ENCODE measurements at places on chromosomes 16 and 17.

DNA sequence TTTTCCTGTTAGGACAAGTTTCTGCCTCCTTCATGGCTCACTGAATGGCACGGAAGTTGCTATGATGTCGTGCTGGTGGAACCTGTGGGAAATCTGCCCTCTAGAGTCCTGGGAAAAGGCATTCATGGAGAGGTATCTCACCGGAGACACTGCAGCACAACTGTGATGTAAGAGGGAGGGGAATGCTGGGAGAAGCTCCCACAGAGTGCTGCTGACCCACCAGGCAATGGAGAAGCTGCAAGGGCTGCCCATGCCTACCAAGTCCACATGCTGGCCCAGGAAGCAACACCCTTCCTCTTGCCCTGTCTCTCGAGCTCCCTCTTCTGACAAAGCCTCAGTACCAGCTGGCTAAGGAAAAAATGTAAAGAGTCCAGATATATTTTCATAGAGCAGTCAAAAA lies 45.2 kb upstream of the SLC5A11 start:
- no peak for DNase-seq

DNA sequence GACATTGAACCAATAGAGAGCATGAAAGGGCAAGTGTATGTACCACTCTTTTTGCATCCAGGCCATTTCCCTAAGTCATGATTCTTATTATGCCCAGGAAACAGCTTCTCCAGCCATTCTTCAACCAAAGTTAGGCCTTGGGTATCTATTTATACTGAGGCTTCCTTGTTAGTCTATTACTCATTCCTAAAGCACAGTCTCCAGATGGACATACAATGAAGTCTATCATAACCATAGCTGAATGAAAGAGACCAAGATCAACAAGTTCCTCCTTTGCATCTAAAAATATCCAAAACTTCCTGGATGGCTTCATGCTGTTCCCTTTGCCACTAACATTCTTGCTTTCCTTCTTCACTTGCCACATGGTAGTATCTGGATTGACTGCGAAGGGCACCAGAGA lies 265.9 kb downstream of the CDH8 start:
- DNase-seq, result no peak

DNA sequence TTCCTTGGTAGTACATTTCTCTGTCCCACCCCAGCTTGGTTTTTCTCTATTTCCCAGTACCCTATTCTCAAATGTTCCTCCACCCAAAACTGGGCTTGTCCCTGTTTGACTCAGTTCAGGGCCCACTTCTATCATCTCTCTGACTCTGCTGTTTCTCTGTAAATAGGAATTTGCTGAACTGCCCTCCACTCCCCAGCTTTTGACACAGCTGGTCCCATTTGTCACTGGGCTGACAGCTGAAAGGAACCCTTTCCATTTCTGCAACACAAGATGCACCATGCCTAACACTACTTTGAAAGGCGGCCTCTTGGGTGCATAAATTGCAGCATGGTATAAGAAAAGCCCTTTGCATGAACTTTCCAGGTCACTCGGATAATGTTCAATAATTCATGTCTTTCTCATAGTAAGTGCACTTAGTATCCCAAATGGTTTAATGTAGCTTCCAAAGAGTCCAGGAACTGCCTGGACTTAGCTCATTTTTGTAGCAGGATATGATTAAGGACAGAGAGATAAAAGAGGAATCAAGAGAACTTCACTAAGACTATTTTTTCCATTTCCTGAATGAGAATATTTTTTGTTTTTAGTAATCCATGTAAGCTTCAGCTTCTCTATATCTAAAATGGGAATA lies 256.7 kb downstream of the CDH11 start:
- no peak for DNase-seq

DNA sequence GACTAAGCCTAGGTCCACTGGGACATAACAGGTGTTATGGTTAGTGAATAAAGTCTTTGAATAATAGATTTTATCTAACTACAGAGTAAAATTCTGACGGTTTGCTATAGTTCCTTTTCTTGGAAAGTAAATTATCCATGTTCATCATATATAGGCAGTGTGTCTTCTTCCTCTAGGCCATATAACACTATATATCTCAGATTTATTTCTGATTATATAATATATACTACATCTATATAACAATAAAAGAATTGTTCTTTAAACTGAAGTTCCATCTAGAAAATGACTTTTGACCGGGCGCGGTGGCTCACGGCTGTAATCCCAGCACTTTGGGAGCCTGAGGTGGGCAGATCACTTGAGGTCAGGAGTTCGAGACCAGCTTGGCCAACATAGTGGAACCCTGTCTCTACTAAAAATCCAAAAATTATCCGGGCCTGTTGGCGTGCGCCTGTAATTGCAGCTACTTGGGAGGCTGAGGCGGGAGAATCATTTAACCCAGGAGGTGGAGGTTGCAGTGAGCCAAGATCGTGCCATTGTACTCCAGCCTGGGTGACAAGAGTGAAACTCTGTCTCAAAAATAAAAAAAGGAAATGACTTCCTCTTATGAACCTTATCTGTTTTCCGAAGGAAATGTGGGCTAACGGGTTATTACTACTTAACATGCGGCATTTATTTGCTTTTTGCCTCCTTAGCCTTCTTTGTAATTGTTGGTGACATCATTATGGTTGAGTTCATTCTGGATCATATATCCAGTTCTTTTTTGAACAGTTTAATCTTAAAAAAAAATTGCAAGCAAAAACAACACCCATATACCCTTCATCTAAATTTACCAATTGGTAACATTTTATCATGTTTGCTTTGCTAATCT lies 29.2 kb downstream of the NOL11 start:
- no peak for DNase-seq

DNA sequence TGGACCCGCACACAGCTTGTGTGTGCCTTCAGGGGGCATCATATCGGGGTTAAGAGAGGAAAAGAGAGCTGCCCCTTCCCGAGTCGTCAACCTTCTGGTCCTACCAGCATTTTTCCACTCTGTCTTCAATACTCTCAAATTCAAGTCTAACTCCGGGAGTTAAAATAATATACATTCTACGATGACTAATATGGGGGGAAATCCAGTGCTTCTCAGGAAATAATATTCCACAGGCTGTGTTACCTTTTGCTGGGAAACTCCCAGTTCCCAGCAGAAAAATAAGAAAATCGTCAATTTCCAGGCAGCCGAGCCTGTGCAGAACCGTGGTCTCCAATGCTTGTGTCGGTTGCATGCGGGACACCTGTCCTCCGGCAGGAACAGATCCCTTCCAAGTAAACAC lies 105.0 kb upstream of the FOXF1 start:
- DNase-seq, result no peak

GRCh38 chr16:81809567-81809966 lies 30.5 kb downstream of the PLCG2 start:
- no peak for DNase-seq

GRCh38 chr16:49749816-49750215 lies 106.1 kb downstream of the ZNF423 start:
- no peak for DNase-seq

- no peak for DNase-seq
Measured at GRCh38 chr17:43664096-43664495, 2.4 kb upstream of the MEOX1 start.

GRCh38 chr16:16833165-16833564 lies 454.2 kb downstream of the NPIPA7 start:
- no peak for DNase-seq

DNA sequence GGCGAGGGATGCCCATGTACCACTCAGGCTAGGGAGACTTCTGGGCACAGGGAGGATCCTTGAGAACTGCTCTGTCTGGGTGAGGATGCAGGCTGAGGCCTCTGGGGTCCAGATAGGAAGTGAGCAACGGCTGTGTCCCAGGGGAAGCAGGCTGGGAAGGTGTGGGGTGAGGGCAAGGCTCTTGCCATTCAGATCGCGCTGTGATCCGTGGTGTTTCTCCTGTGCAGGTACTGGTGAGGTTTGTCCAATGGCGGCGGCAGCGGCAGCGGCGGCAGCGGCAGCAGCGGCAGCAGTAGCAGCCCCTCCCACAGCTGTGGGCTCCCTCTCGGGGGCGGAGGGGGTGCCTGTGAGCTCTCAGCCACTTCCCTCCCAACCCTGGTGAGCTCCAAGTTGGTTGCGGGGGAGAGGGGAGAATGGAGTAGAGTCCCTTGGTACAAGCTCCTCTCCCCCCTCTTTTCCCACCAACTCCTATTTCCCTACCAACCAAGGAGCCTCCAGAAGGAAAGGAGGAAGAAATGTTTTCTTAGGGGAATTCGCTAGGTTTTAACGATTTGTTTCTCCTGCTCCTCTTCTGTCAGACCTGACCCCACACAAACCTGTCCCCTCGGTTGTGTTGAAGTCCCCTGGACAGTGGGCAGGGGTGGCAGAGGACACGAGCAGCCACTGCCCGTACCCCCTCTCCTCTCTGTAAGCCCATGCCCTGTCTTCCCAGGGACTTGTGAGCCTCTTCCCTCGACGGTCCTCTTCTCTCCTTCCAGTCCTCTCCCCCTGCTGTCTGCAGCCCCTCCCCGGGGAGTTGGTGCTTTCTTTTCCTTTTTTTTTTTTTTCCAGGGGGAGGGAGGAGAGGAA lies 1.9 kb upstream of the PRRT2 start:
- DNase-seq, result no peak

- no peak for DNase-seq
Measured at GRCh38 chr16:19853132-19853741, 31.4 kb downstream of the GPRC5B start.

DNA sequence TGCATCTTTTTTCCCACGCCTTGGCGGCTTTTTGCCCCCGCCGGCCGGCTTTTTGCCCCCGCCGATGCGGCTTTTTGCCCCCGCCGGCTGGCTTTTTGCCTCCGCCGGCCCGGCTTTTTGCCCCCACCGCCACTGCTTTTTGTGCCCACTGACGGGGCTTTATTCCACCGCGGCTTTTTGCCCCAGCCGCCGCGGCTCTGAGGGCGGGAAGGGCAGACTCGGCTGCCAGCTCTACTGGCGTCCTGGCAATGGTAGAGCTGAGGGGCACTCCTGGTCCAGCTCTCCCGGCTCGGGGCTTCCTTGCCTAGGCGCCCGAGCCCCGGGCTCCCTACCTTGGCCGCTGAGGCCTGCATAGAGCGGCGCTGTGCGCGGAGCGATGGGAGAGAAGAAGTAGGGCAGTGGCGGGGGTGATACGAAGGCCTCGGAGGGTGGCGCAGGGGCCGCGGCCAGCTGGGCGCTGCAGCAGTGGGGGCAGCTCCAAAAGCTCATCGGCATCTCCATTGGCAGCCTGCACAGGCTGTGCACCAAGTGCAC lies 591.4 kb downstream of the TP53TG3F start:
- no peak for DNase-seq

- DNase-seq, result no peak
Measured at GRCh38 chr17:69358688-69359596, 32.0 kb upstream of the ABCA5 start.

GRCh38 chr16:71406724-71407123 lies 35.1 kb downstream of the TLE7 start:
- no peak for DNase-seq

GRCh38 chr16:49092704-49093103 lies 188.9 kb downstream of the CBLN1 start:
- DNase-seq, result no peak

GRCh38 chr16:71542377-71542776 lies 16.2 kb downstream of the CHST4 start:
- DNase-seq, result peak; percentile 47

GRCh38 chr17:63647936-63648335 lies 25.7 kb downstream of the MAP3K3 start:
- no peak for DNase-seq

DNA sequence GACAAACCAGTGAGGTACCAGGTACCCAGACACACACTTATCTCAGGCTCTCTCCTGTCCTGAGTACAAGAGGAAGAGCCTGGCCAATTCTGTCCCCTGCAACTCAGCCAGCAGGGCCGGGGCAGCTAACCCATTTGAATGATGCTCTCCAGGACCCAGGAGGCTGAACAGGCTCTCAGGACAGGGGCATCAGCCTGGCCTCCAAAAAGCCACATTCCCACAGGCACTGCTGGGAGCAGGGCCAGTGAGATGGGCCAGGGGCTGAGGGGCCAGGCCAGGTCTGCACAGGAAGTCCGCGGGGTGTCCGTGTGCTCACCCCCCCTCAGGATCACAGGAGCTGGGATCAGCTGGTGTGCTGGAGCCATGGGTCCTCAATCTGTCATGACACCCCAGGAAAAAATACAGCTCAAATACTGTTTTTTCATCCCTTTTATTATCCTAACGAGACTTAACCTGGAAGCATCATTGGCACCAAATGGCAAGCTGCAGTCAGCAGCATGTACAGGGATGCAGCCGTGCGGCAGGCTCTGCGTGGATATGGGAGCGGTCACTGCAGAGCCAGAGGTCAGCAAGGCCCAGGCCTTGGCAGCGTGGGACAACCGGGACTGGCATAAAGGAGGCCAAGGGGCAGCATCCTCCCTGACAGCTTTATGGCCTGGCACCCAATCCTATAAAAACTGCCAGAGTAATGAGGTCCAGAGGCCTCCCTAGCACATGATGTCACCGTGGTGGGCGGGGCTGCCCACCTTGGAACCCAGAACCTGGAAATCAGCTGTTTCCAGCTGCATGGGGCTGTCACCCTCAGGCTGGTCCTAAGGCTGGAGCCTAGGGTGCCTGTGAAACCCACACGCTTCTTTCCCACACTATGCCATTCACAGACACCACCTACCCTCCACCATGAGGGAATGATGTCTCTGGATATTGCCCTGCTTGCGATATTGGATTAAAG lies 276.7 kb downstream of the C16orf95 start:
- no peak for DNase-seq

DNA sequence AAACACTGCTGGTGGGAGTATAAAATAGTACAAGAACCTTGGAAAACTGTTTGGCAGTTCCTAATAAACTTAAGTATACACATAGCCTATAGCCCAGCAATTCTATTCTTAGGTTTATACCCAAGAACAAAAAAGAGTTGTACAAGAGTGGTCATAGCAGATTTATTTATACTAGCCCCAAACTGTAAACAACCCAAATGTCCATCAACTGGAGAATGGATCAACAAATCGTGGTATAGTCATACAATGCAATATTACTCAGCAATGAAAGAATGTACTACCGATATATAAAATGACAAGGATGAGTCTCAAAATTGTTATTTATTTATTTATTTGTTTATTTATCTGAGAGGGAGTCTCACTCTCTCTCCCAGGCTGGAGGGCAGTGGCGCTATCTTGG lies 23.1 kb downstream of the GNGT2 start:
- no peak for DNase-seq

- no peak for DNase-seq
Measured at GRCh38 chr17:65790241-65790640, 228.8 kb upstream of the AXIN2 start.

GRCh38 chr16:89358030-89359005 lies 132.0 kb downstream of the ANKRD11 start:
- peak; percentile 43 for DNase-seq

- no peak for DNase-seq
Measured at GRCh38 chr17:18226284-18226945, 980 bp downstream of the LLGL1 start.

GRCh38 chr16:13049688-13050087 lies 148.3 kb downstream of the SHISA9 start:
- DNase-seq, result no peak

GRCh38 chr16:1221628-1222552 lies 3.2 kb downstream of the TPSG1 start:
- DNase-seq, result no peak
